Hematopoietic multipotent progenitor cell treated with erythropoietin and hydrocortisone succinate and interleukin-3 and kit ligand, for 8 days (in vitro differentiated cells): ENCODE measurements at places on chromosomes 16 and 17.

DNA sequence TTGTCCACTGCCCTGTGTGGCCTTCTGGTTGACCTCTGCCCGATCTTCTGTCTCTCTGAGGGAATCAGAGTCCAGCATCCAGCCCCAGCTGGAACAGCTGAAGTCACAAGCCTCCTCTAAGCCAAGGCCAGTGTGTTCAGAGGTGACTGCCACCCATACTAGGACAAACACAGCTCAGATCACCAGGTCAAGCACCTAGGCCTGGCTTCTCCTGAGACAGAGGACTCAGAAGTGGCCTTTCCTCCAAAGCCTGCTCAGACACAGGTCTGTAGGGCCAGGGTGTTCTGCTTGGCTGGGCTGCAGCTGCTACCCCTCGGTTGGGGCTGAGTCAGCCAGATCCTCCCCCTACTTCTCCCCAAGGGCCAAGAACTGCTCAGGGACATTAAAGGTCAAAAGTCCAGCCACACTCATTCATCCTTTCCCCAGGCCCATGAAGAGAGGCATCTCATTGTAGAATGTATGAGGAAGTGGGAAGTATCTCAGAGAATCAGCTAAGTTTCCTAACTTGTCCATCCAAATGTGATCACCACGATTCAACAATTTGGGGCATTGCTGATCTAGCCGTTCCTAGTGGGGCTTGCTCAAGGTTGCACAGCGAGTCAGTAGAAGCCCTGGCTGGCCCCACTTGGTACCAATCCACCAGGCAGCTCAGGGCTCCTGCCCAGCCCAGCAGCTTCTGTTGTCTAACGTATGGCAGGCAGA, 7.6 kb downstream of the SLC46A1 start:
- no peak for DNase-seq

GRCh38 chr16:59634951-59635350, 900.8 kb upstream of the GOT2 start:
- no peak for DNase-seq

DNA sequence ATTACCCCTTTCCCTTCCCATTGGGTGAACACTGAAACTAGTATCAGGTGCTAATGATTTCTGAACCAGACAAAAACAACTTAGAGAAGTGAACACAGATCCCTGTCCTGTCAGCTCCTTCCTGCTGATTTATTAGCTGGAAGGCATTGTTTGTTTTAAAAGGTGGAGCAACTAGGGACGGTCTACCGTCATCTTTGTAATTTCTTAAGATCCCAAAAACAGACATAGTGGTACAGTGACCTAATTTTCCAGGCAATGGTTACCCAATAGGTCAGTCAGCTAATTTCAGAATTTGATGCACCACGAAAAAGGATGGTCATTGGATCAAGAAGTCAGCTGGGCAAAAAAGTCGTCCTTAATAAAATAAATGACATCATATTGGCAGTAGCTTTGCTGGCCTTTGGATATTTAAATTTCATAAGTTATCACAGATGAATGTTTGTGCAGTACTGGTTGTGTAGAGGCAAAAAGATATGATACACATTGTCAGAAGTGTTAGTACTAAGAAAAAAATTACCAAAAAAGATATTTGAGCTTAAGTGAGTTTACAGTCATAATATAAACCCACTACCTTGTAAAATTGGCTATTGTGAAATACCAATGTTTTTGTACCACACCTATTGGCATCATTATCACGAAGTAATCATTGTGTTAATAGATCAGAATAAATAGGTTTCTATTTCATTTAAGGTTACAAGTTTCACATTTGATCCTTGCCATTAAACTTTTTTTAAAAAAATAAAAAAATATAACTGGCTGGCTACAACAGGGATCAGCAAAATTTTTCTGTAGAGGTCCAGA, 27.2 kb upstream of the KCNJ16 start:
- DNase-seq = no peak

DNA sequence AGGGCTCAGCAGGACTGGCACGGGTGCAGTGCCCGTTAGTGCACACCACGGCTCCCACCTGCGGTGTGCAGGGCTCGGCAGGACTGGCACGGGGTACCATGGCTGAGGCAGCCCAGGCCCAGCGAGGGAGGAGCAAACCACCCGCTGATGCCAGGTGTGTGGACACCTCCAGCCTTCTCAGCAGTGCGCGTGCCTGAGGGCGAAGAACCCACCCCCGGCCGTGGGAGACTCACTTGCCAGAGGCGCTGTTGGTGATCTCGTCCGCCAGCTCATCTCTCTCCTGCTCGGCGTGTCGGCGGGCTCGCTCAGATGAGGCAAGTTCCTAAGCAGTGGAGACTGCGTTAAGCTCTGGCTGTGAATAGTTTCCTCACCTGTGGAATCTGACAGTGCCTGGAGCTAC, 45.4 kb downstream of the NDEL1 start:
- DNase-seq = no peak

- no peak for DNase-seq
Observed at GRCh38 chr16:4382795-4383357, 11.2 kb downstream of the VASN start.

GRCh38 chr17:5381542-5381941, 37.9 kb downstream of the NUP88 start:
- DNase-seq = no peak
